COR-L47 (cell line): ENCODE measurements at places on chromosomes 7 and 10.

DNA sequence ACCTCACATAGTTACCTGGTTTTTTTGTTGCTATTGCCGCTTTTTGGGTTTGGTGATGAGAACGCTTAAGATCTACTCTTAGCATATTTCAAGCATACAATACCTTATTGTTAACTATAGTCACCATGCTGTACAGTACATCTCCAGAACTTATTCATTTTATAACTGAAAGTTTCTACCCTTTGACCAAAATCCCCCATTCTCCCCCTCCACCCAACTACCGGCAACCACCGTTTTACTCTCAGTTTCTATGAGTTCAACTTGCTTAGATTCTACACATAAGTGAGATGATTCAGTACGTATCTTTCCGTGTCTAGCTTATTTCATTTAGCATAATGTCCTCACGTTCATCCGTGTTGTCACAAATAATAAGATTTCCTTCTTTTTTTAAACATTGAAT lies 86.7 kb upstream of the IL6 start:
- no peak for DNase-seq

DNA sequence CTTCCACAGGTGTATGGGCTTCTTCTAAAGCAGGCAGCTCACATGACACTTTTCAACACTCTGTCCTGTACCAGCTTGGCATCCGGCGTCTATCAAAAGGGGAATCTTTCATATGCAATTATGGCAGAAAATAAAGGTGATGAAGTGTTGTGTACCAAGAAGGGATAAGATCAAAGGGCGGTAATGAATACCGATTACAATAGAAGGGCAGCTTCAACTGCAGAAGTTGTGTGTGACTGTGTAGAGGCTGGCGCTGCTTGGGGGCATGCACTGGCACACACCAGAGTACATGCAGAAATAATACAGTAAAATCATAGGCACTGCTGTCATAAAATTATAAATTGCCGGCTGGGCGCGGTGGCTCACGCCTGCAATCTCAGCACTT lies 744.7 kb downstream of the LRMDA start:
- no peak for DNase-seq

DNA sequence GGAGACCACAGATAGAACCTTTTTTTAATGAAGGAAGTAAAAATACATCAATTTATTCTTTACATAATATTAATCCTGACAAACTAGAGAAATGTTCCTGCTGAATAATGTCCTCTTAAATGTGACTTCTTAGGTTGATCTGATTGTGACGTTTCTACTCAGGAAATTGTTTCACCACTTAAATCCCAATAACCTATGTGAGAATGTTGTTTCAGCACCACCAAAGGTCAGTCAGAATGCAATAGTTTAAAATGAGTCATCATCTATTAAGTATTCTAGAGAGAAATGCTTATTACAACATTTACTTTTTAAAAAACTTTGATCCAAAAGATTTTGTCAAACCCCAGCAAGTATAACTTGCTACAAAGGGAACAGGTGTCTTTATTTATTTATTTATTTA lies 155.4 kb upstream of the CACNA2D1 start:
- no peak for DNase-seq

- DNase-seq: no peak
Measured at GRCh38 chr7:121192834-121193233, 136.0 kb upstream of the WNT16 start.

DNA sequence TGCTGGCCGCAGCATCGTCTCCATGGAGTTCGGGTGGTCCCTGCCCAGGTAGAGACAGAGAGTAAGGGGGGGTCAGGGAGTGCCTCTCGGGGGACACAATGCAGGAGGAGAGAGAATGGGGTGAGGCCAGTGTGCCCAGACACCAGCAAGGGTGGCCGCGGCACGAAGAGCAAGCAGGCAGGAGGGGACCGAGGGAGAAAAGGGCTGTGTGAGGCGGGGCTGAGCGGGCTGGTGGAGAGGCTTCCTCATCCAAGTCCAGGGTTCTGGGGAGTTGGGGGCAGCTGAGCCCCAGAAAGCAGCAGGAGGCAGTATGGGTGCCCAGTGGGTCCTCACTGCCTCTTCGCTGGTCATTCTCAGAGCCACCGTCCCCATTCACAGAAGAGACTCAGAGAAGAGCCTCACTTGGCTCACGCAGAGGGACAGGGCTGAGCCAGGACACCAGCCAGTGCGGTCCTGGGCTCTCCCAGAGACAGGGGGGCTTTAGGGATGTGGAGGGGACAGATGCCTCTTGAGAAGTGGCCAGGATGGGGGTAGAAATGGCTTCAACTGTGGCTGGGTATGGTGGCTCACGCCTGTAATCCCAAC lies 78.9 kb downstream of the MICALL2 start:
- no peak for DNase-seq

- peak; percentile 51 for DNase-seq
Measured at GRCh38 chr7:105934572-105935185, 28.4 kb upstream of the CDHR3 start.

DNA sequence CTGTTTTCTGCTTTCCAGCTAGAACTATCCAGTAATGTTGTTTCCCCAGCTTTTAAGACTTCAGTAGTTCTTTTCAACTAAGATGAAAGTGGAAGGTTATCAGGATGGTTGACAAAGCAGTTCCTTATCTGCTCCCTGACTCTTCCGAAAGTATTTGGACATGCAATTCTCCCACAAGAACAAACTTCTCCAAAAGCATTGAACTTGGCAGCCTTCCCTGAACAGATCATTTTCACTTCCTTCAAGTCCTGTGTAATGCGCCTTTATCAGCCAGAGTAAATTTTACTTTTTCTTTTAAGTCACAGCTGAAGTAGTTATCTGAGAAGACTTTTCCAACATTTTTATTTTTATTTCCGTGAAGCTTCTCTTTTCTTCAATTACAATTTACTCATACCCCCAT lies 39.7 kb downstream of the CDC14C start:
- DNase-seq: no peak

DNA sequence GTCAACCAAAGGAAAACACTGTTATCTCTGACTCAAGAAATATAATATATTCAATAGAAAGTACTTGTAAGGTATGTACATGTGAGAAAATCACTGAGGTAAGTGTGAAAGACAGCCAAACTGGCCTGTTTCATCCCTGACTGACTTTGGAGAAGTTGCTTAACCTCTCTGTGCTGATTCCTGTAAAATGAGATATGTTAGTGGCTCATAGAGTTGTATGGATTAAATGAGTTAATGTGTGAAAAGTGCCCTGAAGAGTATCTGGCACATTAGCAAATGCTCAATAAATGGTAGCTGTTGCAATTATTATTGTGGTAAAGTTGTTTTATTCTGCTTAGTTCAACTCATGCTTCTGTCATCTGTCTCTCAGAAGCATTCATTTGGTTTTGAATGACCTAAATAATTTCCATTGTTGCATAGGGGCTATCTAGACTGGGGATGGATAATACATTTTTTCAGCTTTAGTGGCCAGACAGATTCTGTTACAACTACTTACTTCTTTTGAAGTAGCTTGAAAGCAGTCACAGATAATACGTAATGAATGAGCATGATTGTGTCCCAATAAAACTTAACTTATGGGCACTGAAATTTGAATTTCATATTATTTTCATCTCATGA lies 84.3 kb downstream of the SKAP2 start:
- no peak for DNase-seq

DNA sequence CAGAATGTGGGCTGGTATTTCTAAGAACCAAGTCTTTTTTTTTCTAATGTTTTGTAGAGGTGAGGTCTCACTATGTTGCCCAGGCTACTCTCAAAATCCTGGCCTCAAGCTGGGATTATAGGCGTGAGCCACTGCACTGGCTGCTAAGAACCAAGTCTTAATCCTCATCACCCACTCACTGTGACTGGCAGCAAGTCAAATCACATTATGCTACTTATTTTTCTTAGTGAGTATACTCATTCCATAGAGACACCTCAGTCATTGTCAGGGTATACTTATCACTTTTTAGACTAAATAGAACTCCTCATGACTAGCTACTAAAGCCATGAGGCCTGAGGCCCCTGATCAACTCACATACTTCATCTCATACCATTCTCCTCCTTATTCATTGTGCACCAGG lies 116.1 kb downstream of the STRA8 start:
- no peak for DNase-seq

DNA sequence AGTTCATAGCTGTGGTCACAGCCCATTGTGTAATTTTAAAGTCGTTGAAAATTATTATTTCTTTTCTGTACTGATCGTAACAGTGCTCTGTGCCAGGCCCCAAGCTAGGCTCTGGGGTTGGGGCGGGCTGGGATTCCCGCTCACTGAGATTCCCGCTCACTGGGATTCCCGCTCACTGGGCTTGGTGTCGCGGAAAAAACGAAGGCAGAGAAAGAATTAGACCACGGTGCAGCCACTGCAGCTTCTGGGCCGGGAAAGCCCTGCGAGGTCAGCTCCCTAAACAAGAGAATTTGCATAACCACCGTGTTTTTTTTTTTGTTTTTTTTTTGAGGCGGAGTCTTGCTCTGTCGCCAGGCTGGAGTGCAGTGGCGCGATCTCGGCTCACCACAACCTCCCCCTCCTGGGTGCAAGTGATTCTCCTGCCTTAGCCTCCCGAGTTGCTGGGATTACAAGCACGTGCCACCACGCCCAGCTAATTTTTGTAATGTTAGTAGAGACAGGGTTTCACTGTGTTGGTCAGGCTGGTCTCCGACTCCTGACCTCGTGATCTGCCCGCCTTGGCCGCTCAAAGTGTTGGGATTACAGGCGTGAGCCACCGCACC lies 31.2 kb downstream of the FOXK1 start:
- DNase-seq: no peak
